ENCODE measurements at places on chromosomes 7 and 10.
A peak's percentile ranks its signal among the peaks of the same experiment; 100 is the strongest.

DNA sequence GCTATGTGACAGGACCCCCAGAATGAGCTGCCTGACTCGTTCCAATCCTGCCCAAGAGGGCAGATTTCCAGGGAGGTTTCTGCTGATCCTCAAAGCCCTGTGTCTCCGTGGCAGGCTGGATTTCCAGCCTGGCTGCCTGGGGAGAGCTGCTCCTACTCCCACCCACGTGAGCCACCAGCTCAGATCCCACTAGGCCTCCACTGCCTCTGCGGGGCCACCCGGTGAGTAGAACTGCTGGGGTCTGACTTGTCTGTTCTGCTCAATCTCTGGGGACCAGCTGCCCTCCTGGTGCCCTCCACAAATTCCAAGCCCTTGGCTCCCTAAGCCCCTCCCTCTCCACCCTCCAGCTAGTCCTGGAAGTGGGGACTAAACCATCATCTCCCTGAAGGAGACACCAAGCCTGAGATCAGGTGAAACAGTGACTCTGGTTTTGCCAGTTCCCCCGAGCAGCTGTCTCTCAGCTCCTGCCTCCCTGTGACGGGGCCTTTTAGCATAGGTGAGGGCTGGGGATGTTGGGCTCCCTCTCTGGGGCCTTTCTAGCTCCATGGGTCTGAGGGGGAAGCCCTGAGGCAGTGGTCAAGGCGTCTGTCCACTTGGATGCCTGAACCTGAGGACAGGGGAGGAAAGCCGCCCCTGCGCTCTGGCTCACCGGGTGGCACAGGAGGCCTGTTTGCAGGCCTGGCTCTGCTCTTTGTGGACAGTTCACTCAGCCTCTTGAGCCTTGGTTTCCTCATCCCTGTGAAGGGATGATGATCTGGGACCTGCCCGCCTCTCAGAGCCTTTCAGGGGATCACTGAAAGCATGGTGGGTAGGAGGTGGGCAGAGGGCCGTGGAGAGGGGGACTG is 5.6 kb downstream of the FAM241B start:
- DNase-seq, result no peak

DNA sequence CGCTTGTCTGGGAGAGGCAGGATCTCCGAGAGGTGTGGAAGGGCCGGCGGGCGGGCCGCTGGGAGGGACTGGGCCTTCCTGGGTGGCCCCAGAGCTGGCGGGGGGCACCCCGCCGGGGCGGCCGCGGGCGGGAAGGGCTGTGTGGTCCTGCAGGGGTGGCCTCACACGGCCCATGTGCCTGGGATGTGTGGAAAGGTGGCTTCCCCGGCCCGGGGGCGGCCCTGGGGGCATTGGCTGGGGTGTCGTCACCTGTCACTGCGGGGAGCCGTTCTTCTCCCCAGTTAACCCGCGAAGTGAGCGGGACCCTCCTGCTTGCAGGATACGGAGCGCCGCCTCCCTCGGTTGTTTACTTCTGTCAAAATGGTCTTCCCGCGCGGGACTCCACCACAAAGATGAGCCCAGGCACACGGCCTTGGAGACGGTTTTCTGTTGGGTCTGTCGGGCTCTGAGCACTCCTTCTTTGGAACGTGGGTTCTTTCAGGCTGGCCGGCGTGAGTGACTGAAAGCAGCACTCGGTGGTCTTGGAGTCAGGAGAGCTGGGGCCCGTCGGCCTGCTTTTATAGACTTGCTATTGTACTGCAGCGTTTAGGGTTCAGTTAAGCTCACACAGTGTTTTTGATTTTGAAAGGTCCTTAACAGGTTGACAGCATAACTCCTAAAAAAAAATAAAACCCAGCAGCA is 700 bp downstream of the SMC3 start:
- DNase-seq, result no peak

GRCh38 chr10:7102557-7103349 is 308.1 kb downstream of the SFMBT2 start:
- DNase-seq, result no peak

- DNase-seq, result peak; percentile 9
These were observed 2.3 kb downstream of the DNTT start for GRCh38 chr10:96306516-96306915.

DNA sequence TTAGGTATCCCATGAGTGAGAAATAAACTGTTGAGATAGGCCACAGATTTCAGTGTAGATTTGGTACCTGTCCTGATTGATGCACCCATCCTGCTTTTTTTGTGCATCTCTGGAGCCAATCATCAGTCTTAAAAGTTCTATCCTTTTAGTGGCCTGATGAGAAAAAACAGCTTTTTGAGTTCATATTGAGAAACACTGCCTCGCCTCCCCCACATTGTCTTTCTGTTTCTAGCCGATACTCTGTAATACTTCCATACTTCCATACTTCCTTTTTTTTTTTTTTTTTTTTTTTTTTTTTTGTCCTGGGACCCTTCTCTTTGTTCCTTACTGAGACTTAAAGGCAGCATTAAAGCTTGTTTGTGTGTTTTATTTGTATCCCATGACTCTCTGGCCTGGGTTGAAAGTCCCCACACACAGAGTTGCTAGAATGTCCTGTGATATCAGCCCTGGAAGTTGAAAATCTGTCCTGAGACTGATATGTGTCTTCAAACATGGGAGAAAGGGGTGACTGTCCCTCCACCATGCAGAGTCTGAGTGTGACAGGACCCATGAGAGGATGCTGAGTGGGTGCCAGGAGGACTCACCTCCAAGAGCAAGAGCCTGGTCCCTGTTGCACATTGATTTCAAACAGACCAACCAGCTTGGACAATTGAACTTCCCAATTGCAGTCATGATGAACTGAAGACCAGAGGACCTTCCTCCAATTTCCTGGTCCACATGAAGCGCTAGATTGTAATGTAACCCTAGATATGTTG is 5.7 kb downstream of the ZNF22 start:
- DNase-seq, result no peak

- DNase-seq, result no peak
These were observed 615.1 kb downstream of the ZWINT start for GRCh38 chr10:55746002-55746401.

GRCh38 chr10:122157451-122157850 is 113.6 kb upstream of the BTBD16 start:
- no peak for DNase-seq

DNA sequence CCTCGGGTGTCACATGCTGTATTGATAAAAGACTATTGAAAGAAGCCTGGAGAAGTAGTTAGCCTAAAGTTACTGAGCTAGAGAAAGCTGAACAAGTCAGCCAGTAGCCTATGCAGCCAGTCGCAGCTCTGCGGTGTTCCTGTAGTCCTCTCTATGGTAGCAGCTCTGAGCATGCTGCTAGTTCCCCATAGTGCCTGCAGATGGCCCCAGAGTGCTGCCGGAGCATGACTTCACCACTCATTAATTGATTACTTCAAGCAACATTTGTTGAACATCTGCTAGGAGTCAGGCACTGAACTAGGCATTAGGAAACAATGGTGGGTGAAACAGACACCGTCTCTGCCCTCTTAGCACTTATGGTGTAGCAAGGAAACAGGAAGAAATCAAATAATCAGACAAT is 422.7 kb downstream of the SORCS3 start:
- no peak for DNase-seq

DNA sequence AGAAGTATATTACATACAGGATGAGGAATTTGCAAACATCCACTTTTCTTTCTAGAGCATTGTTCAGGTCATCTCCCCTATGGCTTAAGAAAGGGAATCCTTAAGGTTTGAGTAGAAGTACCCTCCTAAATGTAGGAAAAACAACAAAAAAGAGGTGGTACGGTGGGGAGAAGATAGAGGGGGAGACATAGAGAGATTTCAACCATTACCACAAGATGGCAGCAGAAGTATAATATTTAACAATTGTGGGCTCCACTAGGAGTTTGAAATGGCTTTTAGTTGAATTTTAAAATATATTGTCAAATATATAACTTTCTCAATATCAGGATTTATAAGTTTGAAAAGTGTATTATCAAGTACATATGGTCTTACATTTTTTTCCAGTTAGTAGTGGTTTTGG is 72.7 kb upstream of the PRKG1 start:
- peak; percentile 10 for DNase-seq

GRCh38 chr7:156998988-156999957 is 11.2 kb downstream of the MNX1 start:
- no peak for DNase-seq

DNA sequence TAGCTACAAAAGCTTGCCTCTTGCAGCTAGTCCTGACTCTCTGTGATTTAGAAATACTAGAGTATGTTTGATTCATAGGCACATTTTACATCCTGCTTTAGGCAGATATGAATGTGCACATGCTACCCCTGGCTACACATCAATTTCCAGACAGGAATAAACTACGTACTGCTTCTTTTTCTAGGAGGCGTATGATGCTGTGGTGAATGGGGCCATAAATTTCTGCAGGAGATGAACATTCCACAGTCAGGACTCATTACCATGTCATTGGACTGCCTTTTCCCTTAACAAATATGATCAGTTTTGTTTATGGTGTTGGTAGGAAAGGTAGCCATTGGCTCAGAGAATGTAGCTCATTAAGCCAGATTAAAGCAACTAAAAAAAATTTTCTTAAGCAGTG is 50.1 kb upstream of the IFRD1 start:
- DNase-seq, result no peak

DNA sequence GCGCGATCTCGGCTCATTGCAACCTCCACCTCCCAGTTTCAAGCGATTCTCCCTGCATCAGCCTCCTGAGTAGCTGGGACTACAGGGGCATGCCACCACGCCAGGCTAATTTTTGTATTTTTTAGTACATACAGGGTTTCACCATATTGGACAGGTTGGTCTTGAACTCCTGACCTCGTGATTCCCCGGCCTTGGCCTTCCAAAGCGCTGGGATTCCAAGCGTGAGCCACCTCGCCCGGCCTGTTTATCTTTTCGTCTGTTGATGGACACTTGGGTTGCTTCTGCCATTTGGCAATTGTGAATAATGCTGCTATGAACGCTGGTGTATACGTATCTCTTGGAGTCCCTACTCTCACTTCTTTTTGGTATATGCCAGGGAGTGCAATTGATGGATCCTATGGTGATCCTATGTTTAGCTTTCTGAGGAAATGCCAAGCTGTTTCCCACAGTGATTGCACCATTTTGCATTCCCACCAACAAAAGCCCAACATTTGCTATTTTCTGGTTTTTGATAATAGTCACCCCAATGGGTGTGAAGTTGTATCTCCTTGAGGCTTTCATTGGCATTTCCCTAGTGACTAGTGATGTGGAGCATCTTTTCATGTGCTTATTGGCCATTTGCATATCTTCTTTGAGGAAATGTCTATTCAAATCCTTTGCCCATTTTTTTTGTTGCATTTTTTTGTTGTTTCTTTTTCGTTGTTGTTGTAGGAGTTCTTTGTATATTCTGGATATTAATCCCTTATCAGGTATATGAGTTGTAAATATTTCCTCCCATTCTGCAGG is 3.5 kb downstream of the ANTXRL start:
- no peak for DNase-seq

- DNase-seq, result no peak
These were observed 5.9 kb downstream of the SCART1 start for GRCh38 chr10:133459454-133460207.
